GM23338 (cell line): ENCODE measurements at places on chromosomes 2 and 18. TPM values are rescaled to one million over a fixed set of nuclear protein-coding genes. Genes with fewer than 3 reads are reported as not detected.
A peak's percentile ranks its signal among the peaks of the same experiment; 100 is the strongest.

CCDC102B gene
- 2.1 and 3.4 TPM in 2 replicates for polyA plus RNA-seq

GRCh38 chr2:171858397-171858958 is 35.6 kb downstream of the SLC25A12 start:
- DNase-seq = no peak

DCC gene
- polyA plus RNA-seq = 0.53 and 0.99 TPM in 2 replicates

DNA sequence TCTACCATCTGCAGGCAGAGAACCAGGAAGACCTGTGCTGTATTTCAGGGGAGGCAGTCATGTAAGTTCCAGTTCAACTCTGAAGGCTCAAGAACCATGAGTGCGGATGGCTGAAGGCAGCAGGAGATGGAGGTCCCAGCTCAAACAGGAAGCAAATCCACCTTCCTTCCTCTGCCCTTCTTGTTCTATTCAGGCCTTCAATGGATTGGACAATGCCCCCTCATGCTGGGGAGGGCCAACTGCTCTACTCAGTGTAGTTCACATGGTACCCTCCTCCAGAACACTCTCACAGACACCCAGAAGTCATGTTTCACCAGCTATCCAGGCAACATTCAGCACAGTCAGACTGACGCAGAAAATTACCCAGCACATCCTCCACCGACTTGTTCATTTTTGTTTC is 39.1 kb upstream of the RAB31 start:
- DNase-seq = no peak

- DNase-seq = peak; percentile 82
Observed at GRCh38 chr18:46073474-46074331, 1.6 kb upstream of the PSTPIP2 start.

MAL gene
- polyA plus RNA-seq = 0.31 TPM in 1 of 2 replicates, not detected in the other

GRCh38 chr2:124834331-124834730 is 809.2 kb downstream of the CNTNAP5 start:
- DNase-seq = no peak

- no peak for DNase-seq
Observed at GRCh38 chr2:217231212-217231611, 371.3 kb upstream of the TNP1 start.

KCNJ13 gene
- 0.37 and 0.52 TPM in 2 replicates for polyA plus RNA-seq

DNA sequence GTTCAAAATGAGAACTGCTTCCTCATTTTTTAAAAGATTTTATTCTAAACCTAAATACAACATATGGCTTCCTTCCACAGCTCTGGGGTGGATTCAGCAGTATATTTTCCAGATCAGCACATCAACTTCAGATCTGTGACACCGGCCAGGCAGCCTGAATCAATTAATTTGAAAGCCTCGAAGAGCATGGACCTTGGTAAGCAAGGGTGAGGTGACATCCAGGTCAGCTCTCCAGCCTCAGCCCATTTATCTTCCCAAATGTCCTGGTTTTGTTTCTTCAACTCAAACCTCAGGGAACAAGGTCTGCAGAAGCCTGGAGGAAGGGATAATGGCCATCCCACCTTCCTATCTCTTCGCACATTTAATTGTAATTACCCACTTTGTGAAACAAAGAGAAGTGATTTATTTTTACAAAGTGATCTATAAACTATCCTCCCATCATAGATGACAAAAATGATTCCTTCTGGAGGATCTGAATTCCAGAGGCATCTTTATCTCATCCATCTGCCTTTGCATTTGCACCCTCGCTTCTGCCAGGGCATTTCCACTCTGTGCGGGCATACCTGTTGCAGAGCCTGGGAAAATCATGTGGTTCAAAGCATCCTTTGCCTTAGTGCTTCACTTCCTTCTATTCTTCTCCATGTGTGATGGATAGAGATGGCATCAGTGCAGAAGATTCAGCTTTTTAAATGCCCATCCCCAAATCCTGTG is 489.0 kb upstream of the NRP2 start:
- no peak for DNase-seq

UCN gene
- 0.30 and 0.99 TPM in 2 replicates for polyA plus RNA-seq

CHRNG gene
- not detected in 2 replicates for polyA plus RNA-seq

GRCh38 chr2:55840460-55840859 is 83.1 kb downstream of the EFEMP1 start:
- DNase-seq = no peak

GRCh38 chr18:24924066-24924716 is 427.8 kb downstream of the ZNF521 start:
- DNase-seq = peak; percentile 42

SPP2 gene
- not detected in 2 replicates for polyA plus RNA-seq

DNA sequence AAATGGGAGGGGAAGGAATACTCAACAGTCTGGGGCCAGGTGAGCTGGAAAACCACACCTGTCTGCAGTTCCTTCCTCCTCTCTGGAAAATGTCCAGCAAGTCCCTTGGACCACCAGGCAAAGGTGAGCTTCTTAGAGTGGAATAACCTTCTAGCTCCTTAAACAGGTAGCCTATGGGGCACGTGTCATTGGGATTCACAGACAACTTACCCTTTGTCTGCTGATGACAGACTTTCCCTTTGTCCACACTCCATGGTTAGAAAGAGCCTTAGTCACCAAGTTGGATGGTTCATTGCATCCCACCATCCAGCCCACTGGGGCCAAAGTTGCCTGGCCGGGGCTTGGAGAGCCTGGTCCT is 98.0 kb upstream of the ITGA6 start:
- DNase-seq = no peak

- DNase-seq = no peak
Observed at GRCh38 chr2:174750923-174751441, 13.3 kb downstream of the CHRNA1 start.

DNA sequence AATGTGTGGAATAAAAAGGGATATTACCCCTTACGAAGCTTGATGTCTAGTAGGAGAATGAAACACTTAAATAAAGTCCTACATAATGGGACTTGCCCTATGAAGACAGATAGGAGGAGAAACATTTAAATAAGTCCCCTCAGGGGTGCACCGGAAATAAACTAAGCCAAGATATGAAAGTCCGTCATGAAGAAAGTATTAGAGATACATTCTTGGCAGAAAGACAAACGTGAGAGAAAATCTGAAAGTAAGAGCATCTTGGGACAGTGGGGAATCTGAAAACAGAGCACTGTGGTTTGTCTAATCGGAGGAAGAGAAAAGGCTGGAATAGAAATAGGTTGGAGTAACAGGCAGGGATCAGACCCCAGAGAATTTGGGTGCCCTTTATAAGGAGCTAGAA is 516.9 kb upstream of the DSEL start:
- no peak for DNase-seq

- no peak for DNase-seq
Observed at GRCh38 chr2:86831537-86831936, 30.1 kb downstream of the CD8B start.

- DNase-seq = no peak
Observed at GRCh38 chr2:97546711-97547110, 43.0 kb downstream of the ANKRD36B start.

DNA sequence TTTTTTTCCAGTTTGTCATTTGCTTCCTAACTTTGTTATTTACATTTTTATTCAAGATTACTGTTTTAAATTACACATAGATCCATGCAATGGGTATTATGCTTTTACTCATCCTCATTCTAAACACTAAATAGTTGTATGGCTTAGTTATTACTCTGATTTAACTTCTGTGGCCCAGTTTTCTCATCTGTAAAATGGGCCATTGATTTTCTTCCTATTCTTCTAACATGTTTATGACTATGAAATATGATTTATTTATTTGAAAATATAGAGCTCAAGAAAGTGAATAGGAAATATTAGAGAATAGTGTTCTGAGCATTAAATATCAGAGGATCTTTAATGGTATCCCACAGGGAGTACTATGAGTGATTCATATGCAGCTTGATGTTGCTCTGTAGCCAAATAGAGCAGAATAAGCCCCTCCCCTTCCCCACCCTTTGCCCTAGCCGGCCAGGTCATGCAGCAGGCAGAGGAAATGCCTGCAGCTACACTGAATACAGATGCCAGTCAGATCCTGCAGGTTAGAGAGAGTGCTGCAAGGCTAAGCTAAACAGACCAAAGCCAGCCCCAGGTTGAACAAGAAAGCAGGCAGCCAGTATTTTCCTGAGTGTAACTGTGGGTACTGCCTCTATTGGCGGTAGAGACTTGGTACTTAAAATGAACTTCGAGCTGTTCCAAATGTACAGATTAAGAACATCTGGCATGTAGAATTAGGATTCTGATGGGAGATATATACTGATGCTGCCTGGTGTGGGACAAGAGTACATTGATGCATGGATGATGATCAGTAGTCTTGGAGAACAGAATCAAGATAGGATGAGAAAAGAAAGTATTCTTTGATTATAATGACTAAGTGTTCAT is 11.7 kb upstream of the ACYP2 start:
- peak; percentile 78 for DNase-seq

DNA sequence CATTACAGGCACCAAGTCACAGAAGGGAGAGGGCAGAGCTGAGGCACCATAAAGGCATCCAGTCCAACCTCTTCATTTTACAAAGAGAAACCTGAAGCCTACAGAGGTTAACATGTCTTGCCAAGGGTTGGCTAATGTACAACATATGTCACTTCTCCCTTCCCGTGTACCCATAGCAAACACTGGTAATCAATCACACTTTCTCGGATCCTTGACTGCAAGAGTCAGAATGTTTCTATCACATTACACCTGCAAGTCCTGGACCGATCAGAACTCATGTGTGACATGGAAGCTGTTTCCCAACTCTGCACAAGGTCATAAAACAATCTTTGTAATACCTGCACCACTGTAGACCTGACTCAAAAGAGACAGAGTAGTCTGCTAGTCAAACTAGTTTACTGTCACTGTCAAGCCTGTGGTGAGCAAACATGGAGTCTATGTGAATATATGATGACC is 6.0 kb downstream of the ANKRD44 start:
- DNase-seq = no peak

DNA sequence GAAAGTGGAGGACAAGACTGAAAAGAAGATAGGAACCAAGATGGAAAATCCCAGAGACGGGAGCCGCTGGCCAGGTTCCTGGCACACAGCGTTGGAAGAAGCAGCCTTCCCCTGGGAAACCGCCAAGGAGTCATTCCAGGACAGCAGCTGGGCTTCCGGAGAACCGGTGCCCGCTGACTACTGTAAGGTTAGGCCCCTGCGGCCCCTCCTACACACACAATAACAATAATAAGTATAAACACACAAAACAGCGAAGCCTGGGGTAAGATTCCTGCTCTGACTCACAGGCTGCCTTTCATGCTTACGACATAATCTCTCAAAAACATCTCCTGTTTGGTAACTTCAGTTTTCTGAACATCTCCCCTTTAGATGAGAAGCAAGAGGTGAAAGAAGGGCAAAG is 28.1 kb upstream of the MYCN start:
- no peak for DNase-seq

DNA sequence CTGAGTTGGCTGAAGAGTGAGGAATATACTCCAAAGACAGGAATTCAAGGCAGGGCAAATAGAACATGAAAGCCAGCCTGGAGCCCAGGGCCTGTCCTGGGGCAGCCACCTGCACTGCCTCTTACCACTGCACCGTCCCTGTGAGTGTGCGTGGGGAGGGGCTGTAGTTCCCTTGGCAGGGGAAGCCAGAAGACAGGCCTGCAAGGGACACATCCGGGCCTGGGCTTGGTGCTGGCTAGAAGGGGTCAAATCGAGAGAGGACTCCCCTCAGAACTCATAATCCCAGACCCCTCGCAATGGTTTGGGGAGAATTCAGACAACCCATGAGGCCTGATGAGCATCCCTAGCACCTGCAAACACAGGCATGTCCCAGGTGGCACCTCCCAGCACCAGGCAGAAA is 87.0 kb downstream of the HDAC4 start:
- no peak for DNase-seq

SH3RF3 gene
- 0.11 and 0.16 TPM in 2 replicates for polyA plus RNA-seq

DNA sequence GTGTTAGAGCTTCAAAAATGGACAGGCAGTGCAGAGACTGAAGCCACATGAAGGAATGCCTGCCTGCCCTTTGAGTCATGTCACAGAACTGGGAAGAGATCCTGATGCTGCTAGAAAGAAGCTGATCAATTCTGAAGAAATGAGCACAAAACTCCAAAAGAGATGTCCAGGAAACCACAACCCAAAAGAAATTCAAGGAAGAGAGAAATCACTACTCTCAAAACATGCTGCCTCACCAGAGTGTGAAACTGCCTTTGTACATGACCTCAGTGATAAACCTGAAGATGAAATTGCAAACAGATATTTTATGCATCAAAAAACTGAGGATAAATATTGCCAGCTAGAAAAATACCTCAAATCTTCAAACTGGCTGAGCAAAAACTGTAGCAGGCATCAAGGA is 20.5 kb downstream of the USP40 start:
- no peak for DNase-seq

DNA sequence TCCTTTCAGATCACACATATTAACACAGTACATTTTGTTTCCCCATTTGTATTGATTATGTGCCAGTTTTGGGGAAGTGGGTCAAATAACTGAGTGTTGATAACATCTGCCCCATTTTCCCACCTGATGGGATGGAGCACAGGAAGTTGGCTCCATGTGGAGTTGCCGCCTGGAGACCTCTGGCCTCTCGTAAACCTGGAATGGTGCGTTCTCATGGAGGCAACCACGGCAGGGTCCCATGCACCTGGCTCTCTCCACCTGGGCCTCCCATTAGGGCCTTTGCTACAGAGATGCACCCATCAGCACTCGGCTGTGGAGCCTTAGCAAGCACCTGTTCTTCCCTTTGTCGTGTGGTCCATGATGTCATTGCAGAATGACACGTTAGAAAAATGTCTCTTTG is 130.6 kb downstream of the MBP start:
- DNase-seq = no peak

- DNase-seq = no peak
Observed at GRCh38 chr2:29597035-29597434, 324.4 kb downstream of the ALK start.

GRCh38 chr2:97210325-97210724 is 97.4 kb downstream of the ANKRD36 start:
- no peak for DNase-seq

SCN3A gene
- not detected in 2 replicates for polyA plus RNA-seq

RNF152 gene
- 0.47 and 1.2 TPM in 2 replicates for polyA plus RNA-seq

CAPN14 gene
- polyA plus RNA-seq = 0.15 TPM in 1 of 2 replicates, not detected in the other

GRCh38 chr18:3012136-3013023 is 564 bp downstream of the LPIN2 start:
- DNase-seq = peak; percentile 67

RGPD4 gene
- polyA plus RNA-seq = not detected in 2 replicates

- DNase-seq = no peak
Observed at GRCh38 chr2:149617476-149617875, 29.9 kb upstream of the MMADHC start.

ADGRF3 gene
- 0.39 and 0.57 TPM in 2 replicates for polyA plus RNA-seq

KRTCAP3 gene
- 51.2 and 52.4 TPM in 2 replicates for polyA plus RNA-seq

POLR1A gene
- polyA plus RNA-seq = 13.8 and 16.9 TPM in 2 replicates

SLC9A4 gene
- polyA plus RNA-seq = not detected in 2 replicates

REG1B gene
- polyA plus RNA-seq = not detected in 2 replicates

EMILIN1 gene
- 3.2 and 4.5 TPM in 2 replicates for polyA plus RNA-seq

- DNase-seq = no peak
Observed at GRCh38 chr18:37604032-37604431, 38.4 kb upstream of the CELF4 start.

- no peak for DNase-seq
Observed at GRCh38 chr2:19299522-19299921, 58.9 kb downstream of the OSR1 start.
